ENCODE measurements at places on chromosomes 5 and 9. TPM values are rescaled to one million over a fixed set of nuclear protein-coding genes. Genes with fewer than 3 reads are reported as not detected.

DNA sequence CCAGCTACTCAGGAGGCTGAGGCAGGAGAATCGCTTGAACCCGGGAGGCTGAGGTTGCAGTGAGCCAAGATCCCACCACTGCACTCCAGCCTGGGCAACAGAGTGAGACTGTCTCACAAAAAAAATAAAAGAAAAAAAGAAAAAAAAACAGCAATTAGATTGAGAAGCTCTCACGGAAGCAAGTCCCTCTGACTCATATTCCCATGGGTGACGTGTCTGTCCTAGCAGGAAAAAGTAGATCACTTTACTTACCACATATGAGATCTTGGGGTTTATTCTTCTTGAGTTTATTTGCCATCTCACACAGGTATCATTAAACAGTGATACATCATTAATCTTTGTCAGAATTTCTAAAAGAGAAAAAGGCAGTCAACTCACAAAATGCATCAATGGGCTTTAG is 62.6 kb downstream of the SUSD1 start:
- no peak for DNase-seq

DNA sequence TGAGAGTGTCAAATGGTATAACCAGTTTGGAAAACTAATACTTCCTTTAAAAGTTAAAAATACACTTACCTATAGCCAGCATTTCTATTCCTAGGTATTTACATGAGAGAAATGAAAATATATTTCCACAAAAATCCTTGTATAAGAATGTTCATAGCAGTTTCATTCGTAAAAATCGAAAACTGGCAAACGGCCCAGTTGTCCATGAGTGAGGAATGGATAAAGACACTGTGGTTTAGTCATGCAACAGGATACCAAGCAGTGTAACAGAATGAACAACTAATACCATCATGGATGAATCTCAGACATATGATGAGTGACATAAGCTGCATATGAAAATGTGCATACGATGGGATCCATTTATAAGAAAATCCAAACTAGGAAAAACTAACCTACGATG is 136.7 kb downstream of the MACROH2A1 start:
- DNase-seq: no peak

DNA sequence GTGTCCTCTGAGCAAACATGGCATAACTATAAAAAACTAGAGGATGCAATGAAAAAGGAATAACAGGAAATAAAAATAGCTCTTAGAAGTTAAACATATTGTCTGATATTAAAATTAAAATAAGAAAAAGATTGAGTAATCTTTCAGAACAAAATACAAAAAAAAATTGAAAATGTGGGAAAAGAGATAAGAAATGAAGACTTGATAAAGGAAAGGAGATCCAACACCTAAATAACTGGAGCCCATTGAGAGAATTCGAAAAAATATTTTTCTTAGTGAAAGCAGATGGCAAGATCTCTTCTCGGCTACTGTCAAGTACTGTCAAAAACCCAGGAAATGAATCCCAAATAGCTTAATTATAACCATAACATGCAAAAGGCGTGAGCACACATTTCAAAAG is 24.9 kb downstream of the LIFR start:
- DNase-seq: no peak

FABP6 gene
- not detected for polyA plus RNA-seq

DNLZ gene
- polyA plus RNA-seq: 16.1 TPM

HSD17B3 gene
- polyA plus RNA-seq: 0.72 TPM

EPB41L4B gene
- polyA plus RNA-seq: 17.3 TPM

All from right renal cortex interstitium (tissue), 3 donors.